ENCODE measurements at places on chromosomes 5 and 9.

DNA sequence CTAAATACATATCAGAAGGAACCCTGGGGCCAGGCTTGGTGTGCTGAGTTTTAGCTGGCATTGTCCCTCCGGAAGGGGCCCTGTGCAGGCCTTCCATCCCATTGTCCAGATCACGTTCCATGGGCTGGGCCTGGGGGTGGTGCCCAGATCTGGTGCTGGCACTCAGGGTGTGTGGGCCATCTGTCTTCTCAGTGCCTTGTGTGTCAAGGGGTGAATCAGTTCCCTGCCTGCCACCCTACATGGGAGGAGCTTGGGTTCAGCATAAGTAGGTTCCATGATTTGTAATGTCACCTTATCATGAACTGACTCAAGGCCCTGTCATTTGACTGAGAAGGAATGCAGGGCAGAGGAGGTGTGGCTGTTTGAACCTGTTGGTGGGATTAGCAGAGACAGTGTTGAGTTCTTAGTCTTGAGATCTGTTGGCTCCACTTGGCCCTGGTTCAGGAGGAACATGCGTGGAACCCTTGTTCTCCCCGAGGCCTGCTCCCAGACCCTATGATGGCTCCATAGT is 176.8 kb downstream of the MACROH2A1 start:
- DNase-seq, result peak; percentile 3

- DNase-seq, result no peak
Measured at GRCh38 chr5:44542470-44542869, 153.2 kb upstream of the FGF10 start.

DNA sequence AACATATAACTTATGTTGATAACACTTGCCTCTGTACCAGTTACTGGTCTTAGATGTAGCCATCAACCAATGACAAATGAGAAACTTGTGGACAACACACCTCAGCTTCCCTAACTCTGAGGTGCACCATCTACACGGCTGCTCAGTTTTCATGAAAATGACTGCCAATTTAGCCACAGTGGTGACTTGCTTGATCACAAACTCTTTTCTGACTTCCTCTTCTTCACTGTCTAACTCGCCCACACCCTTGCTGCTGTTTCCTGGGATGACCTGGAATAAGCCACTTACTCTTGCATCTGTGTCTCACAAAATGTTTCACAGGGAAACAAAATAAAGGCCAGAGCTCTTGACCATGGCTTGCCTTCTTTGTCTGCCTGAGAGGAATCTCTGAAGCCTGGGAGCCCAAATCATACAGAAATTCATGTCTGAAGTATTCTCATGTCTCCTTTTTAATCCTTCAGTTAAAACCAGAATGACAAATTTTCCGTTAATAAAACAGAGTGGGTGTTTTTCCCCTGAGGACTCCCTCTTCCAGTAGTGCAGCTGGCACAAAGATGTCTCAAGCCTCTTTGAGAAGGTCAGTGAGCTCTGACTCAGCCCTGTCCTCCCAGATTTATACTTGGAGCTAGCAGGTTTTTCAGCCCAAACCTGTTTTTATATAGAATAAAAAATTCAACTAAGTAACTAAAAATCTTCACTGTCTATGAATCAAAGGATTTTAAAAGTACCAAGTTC is 126.5 kb upstream of the PAM start:
- no peak for DNase-seq

- DNase-seq, result no peak
Measured at GRCh38 chr9:87109231-87109631, 161.9 kb upstream of the GAS1 start.

- no peak for DNase-seq
Measured at GRCh38 chr9:135703726-135704125, 1.7 kb downstream of the KCNT1 start.

DNA sequence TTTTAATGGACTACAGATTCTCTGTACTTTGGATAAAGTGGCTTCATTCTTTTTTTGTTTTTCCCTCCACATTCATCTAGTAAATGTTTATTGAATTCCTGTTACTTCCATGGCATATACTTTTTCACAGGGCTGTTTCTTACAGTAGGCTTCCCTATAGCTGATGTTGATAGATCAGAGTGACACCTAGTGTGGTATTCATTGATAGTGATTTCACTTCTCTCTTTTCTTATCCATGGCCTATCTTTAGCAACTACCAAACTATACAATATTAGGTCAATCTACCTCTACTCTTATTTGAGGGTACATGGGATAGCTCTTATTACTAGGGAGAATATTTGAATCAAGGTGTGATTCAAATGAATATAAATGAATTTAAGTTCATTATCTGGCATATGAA is 35.8 kb downstream of the FSD1L start:
- no peak for DNase-seq

Measured in WERI-Rb-1 (cell line).